Activated T-cell treated with anti-CD3 and anti-CD28 coated beads, Interleukin-2, amount 50 U/mL, for 48 hours (primary cell): ENCODE measurements at places on chromosomes 4 and X.

- DNase-seq, result no peak
These were observed 69.6 kb upstream of the NDP start for GRCh38 chrX:44042751-44043150.

DNA sequence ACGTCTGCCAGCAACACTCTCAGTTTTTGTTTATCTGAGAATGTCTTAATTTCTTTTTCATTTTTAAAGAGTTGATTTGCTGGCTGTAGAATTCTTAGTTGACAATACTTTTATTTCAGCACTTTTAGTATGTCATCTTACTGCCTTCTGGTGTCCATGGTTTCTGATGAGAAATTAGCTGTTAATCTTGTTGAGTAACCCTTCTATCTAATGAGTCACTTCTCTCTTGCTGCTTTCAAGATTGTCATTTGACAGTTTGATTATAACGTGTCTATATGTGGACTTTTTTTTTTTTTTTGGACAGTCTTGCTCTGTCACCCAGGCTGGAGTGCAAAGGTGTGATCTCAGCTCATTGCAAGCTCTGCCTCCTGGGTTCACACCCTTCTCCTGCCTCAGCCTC, 24.0 kb upstream of the TMEM255A start:
- DNase-seq, result no peak

- no peak for DNase-seq
These were observed 60.5 kb upstream of the ADAMTS3 start for GRCh38 chr4:72629540-72629939.

- peak; percentile 46 for DNase-seq
These were observed 9.2 kb downstream of the VSIG4 start for GRCh38 chrX:66030505-66031317.

GRCh38 chrX:18026166-18026565, 165.1 kb upstream of the RAI2 start:
- no peak for DNase-seq

DNA sequence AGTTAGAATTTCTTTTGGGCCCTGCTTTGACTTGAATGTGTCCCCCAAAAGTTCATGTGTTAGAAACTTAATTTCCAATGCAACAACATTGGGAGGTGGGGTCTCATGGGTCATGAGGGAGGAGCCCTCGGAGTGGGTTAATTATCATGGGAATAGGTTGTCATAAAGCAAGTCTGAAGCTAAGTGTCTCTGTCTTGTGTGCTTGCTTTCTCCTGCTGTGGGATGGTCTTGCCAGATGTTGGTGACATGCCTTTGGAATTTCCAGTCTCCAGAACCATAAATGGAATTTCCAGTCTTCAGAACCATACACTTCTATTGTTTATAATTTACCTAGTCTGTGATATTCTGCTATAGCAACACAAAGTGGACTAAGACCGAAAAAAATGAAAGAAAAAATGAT, 71.6 kb downstream of the RASL11B start:
- DNase-seq, result no peak

DNA sequence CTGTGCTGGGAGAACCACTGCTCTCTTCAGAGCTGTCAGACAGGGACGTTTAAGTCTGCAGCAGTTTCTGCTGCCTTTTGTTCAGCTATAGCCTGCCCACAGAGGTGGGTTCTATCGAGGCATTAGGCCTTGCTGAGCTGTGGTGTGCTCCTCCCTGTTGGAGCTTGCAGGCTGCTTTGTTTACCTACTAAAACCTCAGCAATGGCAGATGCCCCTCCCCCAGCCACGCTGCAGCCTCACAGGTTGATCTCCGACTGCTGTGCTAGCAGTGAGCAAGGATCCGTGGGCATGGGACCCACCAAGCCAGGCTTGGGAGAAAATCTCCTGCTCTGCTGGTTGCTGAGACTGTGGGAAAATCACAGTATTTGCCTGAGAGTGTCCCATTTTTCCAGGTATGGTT, 133.8 kb upstream of the UBQLN2 start:
- DNase-seq, result no peak

GRCh38 chrX:130799393-130799792, 103.6 kb downstream of the ENOX2 start:
- DNase-seq, result no peak

GRCh38 chrX:50618788-50619558, 148.3 kb upstream of the DGKK start:
- no peak for DNase-seq

- DNase-seq, result no peak
These were observed 134.2 kb downstream of the GALNTL6 start for GRCh38 chr4:171947400-171947799.

- DNase-seq, result no peak
These were observed 1086.2 kb downstream of the STIM2 start for GRCh38 chr4:27946799-27947198.

DNA sequence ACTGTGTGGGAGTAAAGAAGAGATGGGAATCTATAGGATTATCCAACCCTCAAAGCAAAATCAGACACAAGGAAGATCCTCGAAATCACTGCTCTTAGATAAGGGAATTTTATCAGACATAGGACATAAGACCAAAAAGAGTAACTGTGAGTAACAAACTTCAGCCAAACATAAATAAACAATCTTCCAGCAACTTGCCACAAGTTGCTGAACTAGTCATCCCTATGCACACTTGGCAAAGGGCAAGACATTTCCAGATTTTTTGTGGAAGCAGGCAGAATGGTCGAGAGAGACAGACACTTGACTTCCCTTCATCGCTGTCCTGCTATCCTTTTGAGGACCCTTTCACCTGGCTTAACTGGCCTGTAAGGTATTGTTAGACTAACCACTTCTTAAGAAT, 89.6 kb downstream of the KCNIP4 start:
- DNase-seq, result no peak
